ENCODE measurements at places on chromosomes 5 and 9.

DNA sequence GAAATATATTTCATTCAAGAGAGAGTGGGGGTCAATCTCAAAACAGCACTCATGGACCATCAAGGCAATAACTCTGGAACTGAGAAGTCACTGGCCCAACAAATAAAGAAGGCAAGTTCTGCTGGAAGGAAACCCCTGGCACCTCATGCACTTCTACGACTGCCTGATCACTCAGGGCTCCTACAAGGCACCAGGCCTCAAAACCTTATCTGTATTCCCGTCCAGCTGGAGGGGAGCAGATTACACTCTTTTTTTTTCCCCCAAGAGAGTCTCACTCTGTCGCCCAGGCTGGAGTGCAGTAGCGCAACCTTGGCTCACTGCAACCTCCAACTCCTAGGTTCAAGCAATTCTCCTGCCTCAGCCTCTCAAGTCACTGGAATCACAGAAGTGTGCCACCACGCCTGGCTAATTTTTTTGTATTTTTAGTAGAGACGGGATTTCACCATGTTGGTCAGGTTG, 49.9 kb downstream of the P4HA2 start:
- no peak for DNase-seq

DNA sequence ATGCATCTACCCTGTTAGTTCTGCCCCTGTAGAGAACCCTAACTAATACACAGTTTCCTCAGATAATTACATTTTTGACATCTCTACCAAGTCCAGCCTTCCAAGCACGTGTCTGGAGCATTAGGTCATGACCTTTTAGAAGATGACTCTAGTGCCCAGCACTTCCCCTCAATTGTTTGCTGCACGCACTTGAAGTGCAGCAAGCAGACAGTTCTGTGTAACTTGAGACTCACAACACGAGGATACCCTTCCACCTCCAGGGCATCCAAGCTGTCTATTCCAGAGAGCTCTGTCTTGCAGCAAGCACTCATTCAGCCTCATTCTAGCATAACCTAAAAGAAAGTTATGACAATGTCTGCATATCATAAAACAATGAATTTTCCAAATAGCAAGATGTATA, 1410.5 kb upstream of the CDH18 start:
- no peak for DNase-seq

DNA sequence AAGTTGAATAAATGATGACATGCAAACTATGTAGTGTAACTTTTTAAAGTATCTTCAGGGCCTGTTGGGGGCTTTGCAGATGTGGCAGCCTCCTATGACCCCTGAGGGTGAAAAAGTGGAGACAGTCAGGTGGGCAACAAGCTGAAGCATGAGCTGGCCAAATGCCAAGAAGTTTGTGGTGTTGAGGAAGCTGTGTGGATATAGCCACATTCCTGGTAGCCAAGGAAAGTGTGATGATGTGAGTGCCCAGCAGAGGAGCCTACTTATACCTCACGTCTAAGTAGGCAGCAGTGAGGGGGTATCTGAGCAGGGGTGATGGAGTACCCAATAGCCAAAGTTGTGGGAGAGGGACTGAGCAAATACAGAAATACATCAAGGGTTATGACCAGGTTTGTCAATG, 621.2 kb upstream of the CDH6 start:
- DNase-seq: no peak

DNA sequence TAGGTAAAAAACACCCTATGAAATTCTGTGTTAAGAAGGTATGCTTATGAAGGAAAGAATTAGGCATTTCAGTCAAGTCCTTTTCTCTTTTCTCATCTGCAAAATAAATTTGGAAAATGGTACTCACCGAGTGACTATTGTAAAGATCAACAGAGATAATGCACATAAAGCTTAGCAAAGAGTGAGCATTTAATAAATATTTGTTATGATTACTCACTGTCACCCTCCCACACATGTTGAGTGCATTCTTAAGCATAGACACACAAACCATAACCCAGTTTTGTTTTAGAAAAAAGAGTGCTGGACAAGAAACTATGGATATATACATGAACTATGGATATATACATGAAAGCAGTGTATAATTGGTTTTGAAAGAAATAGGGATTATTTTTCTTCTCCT, 54.7 kb upstream of the PRLR start:
- no peak for DNase-seq

DNA sequence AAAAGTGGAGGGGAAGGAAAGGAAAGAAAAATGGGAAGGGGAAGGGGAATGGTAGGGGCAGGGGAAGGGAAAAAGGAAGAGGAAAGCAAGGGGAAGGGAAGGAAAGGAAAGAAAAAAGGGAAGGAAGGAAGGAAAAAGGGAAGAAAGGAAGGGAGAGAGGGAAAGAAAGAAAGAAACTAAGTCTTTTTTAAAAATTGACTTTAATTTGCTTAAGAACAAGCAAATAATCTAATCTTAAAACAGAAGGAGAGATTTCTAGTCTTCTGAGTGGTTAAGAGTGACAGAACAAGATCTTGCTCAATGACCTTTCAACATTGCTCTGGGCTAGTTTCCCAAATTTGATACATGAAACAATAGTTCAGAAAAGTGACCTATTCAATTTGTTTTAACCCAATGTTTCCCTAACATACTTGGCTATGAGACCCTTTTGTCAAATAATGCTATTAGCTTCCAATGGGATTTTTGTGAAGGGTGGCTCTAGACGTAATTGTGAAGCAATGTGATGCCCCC, 33.4 kb upstream of the GLIS3 start:
- DNase-seq: no peak

DNA sequence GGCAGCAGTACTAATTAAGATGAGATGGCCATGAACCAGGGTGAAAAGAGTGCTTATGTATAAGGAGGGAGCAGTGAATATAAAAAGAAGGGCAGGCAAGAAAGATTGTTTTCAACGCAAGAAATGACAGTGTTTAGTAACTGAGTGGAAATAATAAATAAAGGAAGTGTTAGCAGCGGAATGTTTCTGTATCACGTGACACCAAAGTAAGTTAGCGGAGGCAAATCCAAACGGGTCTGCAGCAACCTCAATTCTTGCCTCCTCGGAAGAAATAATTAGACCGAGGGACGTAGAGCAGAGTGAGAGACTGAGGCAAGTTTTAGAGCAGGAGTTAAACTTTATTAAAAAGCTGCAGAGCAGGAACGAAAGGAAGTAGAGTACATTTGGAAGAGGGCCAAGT, 15.4 kb upstream of the GAS1 start:
- DNase-seq: no peak

- DNase-seq: no peak
These were observed 225.5 kb upstream of the ZNF462 start for GRCh38 chr9:106637486-106637885.

DNA sequence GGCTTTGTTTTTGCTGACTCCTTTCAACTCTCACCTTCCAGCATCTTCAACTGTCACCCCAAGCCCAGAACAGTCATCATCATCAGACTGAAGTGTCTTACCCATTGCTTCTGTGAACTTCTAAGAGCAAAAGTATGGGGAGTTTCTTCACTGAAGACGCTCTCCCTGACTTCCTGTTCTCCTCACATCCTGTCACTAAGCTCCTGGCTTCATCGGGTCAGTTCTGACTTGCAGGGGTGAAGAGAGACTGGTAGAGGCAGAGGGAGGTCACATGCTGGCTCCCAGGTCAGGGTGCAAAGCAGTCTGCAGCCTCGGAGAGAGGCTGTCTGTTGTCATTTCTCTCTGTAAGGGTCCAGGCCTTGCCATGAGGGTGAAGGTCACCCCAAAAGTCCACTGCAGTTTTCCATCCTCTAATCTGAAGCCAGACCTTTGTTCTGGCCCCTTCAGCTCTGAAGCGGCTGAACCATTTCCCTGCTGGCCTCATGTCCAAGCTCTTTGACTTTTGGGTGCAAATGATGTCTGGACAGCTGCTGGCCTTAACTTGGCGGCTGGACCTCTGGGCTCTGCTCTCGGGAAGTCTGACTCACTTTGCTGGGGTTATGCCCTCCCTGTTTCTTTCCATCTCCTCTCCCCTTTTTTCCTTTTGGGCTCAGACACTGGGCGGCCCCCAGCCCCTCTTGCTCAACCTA, 305.0 kb downstream of the RAB3C start:
- DNase-seq: peak; percentile 41
